Upper lobe of right lung (tissue), 1 donor: ENCODE measurements at places on chromosomes 6 and 20. TPM values are rescaled to one million over a fixed set of nuclear protein-coding genes. Genes with fewer than 3 reads are reported as not detected.

Gene LATS1
- total RNA-seq = 29.8 TPM

GRCh38 chr6:6683969-6684833 is 95.7 kb downstream of the LY86 start:
- H3K36me3 ChIP-seq = no peaks in the 10 kb centered on the region
- no peaks in the 10 kb centered on the region for H3K27me3 ChIP-seq
- H3K4me1 ChIP-seq = peaks cover 52% of the 10 kb centered on the region
- H3K4me3 ChIP-seq = no peak overlapping the region

DNA sequence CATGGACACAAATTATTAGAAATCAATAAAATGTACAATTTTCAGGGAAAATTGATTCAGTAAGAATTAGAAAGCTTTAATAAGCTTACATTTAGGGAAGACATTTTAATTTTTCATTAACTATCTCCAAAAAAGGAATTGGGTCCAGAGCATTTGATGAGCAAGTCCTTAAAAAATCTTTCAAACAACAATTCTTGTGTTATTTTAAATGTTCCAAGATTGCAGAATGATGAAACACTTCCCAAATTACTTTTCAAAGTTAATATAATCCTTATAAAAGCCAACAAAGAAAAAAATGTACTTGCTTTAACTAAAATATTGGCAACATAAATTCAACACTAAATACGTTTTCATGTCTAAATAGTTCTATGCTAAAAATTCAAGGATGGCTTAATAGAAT is 102.0 kb downstream of the ADAT2 start:
- H3K4me3 ChIP-seq = no peak overlapping the region
- H3K4me1 ChIP-seq = no peaks in the 10 kb centered on the region
- no peaks in the 10 kb centered on the region for H3K36me3 ChIP-seq
- DNase-seq = no peak
- no peak overlapping the region for H3K27ac ChIP-seq

Gene NKX2-2
- not detected for total RNA-seq
